ENCODE measurements at places on chromosomes 1 and 21.
A peak's percentile ranks its signal among the peaks of the same experiment; 100 is the strongest.

- DNase-seq = no peak
Observed at GRCh38 chr1:6198646-6199297, 623 bp downstream of the RPL22 start.

DNA sequence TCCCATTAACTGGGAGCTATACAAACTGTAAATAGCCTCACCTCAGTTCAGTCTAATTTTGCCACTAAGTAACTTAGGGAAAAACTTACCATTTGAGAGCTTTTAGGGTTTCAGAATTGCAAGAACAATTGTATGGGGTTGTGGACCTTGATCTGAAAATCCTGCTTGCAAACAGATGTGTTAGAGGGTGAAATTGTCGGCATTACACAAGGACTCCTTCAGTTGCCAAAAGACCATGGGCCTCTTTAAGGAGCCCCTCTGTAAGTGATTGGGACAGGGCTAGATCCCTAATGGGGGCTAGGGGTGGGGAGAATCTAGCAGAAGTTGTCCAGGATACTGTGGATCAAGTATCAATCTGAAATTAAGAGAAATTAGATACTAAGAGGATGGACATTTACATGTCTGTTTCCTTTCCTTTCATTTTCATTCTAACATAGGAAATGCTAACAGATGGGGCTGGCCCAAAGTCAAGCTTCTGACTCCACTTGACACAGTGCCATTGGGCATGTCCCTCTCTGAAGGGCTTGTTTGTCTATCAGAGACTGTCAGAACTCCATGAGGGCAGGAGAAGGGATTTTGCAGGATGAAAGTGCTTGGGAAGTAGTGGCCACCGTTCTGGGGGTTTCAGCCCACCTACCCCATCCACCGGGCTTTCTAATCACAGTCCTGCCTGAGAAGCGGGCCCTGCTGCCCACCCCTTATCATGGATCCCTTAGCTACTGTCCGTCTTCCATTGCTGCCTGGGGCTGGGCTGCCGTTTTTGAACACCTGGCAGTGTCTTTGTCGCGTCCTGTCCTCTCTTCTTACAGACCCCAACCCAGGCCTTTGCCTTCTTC, 54.7 kb downstream of the STUM start:
- DNase-seq = no peak

GRCh38 chr21:43015906-43016540, 41.7 kb downstream of the PKNOX1 start:
- no peak for DNase-seq

DNA sequence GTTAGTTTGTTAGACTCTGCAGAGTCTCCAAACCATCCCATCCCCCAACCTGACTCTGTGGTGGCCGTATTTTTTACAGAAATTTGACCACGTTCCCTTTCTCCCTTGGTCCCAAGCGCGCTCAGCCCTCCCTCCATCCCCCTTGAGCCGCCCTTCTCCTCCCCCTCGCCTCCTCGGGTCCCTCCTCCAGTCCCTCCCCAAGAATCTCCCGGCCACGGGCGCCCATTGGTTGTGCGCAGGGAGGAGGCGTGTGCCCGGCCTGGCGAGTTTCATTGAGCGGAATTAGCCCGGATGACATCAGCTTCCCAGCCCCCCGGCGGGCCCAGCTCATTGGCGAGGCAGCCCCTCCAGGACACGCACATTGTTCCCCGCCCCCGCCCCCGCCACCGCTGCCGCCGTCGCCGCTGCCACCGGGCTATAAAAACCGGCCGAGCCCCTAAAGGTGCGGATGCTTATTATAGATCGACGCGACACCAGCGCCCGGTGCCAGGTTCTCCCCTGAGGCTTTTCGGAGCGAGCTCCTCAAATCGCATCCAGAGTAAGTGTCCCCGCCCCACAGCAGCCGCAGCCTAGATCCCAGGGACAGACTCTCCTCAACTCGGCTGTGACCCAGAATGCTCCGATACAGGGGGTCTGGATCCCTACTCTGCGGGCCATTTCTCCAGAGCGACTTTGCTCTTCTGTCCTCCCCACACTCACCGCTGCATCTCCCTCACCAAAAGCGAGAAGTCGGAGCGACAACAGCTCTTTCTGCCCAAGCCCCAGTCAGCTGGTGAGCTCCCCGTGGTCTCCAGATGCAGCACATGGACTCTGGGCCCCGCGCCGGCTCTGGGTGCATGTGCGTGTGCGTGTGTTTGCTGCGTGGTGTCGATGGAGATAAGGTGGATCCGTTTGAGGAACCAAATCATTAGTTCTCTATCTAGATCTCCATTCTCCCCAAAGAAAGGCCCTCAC, at the start of gene OLIG2:
TSS of gene OLIG2 (plus strand) at position 447 of the 954 bp plus-strand sequence. CDS start 928 bp downstream, outside the sequence.
- DNase-seq = peak; percentile 82

- peak; percentile 83 for DNase-seq
Observed at GRCh38 chr1:7942214-7942921, 1.7 kb upstream of the TNFRSF9 start.

GRCh38 chr1:32877211-32878110, 6.7 kb upstream of the FNDC5 start:
- DNase-seq = peak; percentile 6

DNA sequence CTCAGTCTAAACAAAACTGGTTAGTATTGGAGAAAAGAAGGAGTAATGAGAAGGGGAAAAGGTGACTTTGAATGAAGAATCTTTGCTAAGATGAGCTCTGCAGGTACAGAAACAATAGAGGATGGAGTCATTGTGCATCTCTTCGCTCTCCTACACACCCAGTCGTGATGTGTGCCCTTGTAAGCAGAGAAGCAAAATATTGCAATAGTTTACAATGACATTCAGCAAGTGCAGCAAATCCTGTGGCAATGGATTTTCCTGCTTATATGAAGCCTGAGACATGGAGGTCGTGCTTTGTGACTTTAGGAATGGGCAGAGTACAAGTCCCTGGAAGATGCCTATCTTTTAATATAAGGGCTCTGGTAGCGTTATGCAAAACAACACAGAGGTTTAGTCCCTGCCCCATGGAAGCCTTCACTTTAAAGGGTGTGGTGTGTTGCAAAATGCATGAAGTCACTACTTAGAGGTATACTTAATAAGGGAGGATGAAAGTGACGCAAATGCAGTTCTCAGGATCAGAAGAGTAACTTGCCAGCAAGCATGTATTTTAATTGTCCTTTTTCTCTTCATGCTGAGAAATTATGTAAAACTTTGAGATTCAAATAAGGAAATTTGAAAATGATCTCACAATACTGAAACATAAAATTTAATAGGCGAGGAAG, 88.0 kb upstream of the IVNS1ABP start:
- no peak for DNase-seq

DNA sequence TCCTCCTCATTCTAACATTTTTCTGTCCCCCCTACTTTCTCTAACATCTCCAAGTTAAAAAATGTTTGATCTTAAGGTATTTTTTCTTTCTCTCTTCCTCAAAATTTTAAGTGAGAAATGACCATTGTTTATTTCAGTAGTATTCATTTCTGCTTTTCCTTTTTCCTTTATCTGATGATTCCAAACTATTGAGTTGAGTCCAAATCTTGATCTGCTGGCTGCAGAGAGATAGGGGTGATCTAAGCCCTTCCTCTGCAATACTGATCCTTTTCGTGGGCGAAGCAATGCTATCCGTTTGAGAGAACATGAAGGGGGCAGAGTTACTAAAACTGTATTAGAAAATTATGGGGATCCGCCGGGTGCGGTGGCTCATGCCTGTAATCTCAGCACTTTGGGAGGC, 516 bp upstream of the NMNAT2 start:
- DNase-seq = no peak

DNA sequence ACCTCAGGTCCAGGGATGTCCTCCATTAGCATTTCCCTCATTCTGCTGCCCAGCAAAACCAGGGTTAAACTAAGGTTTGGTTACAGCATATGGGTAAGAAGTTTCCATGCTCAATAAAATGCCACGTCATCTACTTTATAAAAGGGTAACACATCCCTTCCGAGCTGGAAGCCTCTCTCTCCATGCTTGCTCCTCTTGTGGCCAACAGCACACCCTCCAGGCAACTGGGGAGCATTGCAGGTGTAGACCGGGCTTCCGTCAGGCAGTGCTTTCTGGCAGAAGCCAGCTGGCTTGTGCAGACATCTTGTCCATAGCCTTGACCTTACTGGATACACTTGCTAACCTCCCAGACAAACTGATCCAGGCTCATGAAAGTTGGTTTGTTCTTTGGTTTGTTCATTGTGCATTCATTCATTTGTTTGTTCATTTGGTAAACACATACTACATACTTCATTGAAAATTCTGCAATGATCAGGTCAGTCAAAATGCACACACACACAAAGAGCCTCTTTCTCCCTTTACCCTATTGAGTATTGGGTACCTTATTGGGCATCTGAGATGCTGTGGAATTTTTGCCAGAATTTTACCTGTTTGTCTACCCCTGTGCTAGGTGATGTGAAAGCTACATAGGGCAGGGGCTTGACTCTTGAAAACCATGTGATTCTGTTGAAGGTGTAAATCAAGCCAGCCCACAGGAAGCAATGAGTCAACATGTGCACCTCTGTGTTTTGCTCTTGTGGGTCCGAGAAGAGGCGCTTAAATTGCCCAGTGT, 422.8 kb downstream of the CAMTA1 start:
- peak; percentile 60 for DNase-seq

- DNase-seq = peak; percentile 36
Observed at GRCh38 chr1:164563721-164564360, 4.9 kb downstream of the PBX1 start.

GRCh38 chr21:26849428-26850115, 4.4 kb upstream of the ADAMTS1 start:
- peak; percentile 50 for DNase-seq

DNA sequence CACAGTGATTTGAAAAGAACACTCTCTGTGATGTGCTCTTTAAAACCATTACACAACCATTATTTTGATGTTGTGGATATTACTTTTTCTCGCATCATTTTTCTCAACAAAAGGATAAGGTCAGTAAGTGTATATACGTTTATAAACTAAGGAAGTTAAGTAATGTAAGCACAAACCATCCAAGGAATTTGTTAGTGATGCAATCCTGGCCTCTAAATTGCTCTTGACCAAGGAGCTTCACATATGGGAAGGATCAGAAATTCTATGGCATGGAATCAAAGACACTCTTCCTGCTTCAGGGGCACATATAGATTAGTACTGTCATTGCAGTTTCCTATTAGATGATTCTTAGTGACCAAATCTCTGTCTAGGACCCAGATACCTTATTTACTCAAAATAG, 3.6 kb upstream of the PPP2R5A start:
- no peak for DNase-seq

DNA sequence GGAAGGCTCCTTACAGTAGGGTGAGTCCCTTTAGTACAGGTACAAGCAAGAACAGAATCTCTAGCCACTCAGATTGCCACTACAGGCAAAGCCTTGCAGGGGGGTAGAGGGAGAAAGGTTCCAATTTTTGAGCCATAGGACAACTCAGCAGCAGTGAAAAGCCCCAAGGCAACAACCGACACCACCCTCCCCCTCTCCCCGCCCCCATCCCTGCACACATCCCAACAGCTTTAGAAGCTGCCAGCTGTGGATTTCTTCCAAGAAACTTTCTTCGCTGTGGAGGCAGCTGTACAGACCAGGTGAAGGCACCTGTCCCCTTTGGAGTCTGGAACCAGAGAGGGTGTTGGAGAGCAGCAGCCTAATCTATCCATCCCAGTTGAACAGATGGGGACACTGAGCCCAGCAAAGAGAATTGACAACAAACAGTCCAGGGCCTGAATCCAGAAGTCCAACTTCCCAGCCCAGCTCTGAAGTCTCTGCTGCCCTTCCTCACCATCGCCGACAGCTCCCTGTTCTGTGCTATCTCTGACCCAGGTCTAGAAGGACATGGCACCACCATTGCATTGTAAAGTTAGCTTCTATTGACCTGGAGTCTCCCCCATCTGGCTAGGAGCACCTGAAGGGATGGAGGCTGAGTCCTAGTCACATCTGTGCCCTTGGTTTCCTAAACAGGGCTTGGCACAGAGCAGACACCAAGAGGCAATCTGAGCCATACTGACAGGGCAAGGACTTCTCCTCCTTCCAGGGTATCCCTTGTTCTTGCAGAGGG, 2.2 kb downstream of the TENT5B start:
- no peak for DNase-seq

DNA sequence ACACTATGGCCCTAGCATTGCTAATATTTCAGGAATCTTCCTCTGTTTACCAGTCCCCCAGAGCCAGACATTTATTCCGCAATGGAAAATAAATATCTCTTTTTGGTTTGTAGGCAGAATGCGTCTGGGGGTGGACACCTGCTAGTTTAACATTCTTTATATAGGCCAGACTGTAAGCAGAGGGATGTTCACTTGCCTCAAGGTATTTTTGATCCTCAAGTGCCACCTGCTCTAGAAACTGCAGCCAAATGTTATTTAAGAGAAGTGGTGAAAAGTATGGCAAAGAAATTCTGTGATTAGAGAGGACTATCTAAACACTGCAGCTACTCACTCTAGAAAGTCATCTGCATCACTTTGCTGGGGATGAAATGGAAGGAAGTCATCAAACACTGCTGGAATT, 164.7 kb downstream of the NEGR1 start:
- DNase-seq = no peak

- no peak for DNase-seq
Observed at GRCh38 chr1:58922302-58923089, 138.6 kb upstream of the JUN start.

GRCh38 chr1:27292106-27292505, 29.9 kb upstream of the TMEM222 start:
- no peak for DNase-seq

DNA sequence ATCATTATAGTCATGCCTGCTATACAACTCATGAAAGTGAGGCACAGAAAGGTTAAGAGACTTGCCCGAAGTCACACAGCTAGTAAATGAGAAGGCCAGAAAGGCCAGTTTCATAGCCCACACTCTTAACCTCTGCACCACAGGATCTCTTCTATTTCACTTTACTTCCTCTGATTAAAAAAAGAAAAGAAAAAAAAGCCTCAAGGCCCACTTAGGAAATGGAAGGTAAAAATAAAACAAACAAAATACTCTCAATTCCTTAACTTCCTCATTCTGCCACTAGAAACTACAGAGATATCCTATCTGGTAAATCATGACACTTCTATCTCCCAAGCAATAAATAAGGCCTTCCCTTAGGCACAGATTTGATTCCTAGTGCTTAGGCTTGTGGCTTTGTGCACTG, 7.6 kb upstream of the ENAH start:
- no peak for DNase-seq

DNA sequence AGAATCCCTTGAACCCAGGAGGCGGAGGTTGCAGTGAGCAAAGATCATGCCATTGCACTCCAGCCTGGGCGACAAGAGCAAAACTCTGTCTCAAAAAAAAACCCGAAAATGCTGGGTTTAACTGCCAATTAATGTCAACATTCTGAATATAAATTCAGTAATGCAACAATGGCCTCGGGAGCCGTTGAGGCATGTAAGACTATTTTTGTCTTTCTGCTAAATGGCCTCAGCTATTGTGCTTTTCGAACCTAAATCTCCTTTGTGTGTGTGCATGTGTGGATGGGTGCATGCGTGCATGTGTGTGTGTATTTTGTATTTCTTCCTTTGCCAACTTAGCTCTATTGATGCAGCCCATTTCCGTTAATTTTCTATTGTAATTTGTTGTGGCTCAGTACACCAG, 31.6 kb downstream of the CLIC4 start:
- peak; percentile 10 for DNase-seq

GRCh38 chr1:220843481-220844011, 35.7 kb upstream of the HLX start:
- DNase-seq = no peak

- no peak for DNase-seq
Observed at GRCh38 chr1:230788561-230789275, 41.5 kb downstream of the CAPN9 start.
